GF-D8 (cell line): ENCODE measurements at places on chromosomes 6 and 20.

DNA sequence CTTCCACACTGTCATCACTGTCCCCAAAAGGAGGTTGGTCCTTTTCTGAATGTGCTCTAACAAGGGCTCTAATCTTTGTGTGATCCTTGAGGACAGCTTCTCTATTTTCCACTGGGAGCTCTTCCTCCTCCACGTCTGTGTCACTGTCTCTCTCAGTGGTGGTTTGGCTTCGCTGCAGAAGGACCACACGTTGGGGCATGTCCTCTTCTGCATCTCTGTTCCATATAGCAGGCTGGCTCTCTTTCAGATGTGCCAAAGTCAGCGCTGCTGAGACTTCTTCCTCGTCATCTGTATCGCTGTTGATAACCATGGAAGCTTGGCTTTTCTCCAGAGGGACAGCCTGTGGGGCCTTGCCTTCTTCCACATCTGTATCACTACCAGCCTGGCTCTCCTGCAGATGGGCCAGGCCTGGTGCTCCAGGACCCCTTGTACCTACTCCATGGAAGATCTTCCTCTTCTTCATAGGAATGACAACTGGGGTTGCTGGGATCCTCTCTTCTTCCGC lies 4.6 kb downstream of the MDC1 start:
- no peak for DNase-seq

GRCh38 chr6:5622276-5623005 lies 361.1 kb downstream of the FARS2 start:
- no peak for DNase-seq

DNA sequence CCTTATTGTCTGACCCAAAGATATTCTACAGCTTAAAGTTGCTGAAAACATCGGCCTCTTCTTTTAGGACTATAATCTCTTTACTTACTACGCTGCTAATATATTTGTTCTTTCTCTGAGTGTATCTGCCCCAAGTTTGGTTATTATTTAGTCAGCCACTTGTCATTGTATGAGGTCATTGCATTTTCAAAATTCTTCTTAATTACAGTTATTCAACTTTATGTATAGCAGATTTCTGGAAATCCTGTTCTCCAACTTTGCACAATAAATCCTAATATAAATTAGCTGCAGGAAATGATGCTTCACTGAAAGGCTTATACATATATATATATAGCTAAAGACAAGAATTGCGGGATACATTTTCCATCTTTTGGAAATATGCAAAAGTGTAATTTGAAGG lies 88.5 kb upstream of the HIVEP1 start:
- no peak for DNase-seq

DNA sequence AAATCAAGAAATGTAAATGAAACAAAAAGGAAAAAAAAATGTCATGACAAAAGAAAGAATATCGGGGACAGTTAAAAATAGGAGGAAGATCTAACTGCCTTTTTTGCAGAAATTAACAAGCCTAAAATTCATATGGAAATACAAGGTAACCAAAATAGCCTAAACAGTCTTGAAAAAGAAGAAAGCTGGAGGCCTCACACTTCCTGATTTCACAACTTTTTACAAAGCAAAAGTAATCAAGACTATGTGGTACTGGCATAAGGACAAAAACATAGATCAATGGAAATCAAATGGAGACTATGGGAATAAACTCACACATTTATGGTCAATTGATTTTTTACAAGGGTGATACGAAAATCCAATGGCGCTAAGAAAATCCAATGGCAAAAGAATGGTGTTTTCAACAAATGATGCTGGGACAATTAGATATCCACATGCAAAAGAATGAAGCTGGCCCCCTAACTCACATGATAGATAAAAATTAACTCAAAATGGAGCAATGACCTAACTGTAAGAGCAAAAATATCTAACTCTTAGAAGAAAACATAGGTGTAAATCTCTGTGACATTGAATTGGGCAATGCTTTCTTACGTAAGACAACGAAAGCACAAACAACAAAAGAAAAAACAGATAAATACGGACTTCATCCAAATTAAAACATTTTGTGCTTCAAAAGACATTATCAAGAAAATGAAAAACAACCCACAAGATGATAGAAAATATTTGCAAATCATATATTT lies 24.5 kb downstream of the MAP3K5 start:
- DNase-seq = peak; percentile 19

DNA sequence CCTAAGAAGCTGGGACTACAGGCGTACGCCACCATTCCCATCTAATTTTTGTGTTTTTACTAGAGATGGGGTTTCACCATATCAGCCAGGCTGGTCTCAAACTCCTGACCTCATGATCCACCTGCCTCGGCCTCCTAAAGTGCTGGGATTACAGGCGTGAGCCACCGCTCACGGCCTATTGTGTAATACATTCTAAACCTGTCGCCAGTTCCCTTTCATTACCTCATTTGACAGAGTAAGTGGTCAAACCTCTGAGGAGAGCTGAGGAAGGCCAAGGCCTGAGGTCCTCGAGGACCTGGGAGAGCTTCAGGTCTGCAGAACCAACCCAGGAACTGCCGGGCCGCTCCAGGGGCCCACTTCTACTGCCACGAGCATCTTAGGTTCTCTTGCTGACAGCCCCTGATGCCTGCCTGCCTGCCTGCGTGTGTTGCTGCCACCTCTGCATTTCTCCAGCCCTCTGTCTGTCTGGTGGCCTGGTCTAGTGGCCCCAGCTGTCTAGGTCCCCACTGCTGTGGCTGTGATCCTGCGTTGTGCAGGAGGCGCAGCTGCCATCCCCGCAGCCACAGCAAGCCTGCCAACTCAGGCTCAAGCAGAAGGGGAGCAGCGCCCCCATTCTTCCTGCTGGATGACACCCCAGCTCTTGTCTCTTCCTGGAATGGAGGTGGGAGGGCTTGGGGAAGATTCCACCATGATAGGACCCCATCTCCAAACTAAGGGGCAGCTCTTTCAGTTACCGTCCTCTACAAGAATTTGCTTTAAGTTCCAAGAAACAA lies 45.3 kb downstream of the PRR18 start:
- no peak for DNase-seq

DNA sequence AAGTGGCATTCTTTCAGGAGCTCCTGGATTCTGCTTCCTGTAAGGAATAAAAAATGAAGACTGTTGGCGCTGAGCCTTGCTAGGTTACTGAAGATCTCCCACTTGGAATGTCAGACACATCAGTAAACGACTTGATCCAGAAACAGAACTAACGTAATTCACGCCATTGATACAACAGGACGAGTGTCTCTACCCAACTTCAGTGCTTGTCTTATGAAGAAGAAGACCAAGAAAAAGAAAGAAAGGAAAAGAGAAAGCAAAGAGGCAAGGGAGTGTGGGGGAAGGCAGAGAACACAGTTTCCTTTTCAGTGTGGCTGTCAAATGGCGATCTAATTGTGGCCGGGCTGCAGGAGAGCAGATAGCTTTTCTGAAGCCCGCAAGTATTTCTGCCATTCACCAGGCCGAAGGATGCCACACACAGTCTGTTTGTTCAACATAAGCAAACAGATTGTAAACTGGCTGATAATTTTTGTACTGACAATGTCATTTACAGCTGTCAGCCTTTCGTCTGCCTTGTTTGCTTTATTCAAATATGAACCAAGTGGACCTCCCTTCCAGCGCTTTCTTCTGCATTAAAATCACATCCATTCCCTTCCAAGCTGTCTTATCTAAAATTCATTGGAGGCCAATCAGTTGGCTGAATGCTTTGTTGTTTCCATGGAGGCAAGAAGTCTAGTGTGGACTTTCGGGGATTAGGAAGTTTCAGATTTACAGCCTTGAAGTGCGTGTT lies 180.6 kb downstream of the FOXA2 start:
- no peak for DNase-seq

DNA sequence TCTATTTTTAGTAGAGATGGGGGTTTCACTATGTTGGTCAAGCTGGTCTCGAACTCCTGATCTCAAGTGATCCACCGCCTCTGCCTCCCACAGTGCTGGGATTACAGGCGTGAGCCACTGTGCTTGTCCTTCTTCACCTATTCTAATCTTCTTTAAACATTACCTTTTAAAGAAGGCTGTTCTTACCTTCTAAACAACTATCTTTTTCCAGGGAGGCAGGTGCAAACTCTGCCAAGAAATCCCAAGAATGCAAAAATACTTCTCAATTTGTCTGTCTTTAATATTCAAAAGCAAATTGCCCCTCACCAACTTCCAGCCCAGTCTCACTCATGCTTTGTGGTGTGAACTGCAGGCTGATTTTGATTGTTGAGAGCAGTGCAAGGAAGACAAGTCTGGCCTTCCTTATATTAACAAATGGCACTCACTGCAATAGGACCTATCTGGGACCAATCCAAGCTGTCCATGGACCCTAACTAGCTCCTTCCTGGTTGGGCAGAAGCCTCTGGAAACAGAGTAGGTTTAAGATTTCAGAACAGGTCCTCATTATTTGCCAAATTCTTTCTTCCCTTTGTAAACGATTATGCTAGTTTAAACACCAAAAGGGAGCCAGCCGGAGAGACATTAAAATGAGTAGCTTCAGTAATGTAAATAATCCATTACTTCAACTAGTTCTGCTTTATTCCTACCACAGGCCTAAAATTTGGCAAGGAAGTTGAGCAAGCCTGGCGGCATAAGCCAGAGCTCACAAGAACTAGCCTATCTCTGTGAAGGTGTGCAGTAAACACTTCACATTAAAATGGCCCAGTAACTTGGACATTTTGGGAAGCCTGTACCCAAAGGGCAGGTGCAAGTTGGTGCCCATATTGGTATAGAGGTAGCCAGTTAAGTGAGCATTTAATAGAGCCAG lies 1.6 kb downstream of the SCAND1 start:
- peak; percentile 59 for DNase-seq

DNA sequence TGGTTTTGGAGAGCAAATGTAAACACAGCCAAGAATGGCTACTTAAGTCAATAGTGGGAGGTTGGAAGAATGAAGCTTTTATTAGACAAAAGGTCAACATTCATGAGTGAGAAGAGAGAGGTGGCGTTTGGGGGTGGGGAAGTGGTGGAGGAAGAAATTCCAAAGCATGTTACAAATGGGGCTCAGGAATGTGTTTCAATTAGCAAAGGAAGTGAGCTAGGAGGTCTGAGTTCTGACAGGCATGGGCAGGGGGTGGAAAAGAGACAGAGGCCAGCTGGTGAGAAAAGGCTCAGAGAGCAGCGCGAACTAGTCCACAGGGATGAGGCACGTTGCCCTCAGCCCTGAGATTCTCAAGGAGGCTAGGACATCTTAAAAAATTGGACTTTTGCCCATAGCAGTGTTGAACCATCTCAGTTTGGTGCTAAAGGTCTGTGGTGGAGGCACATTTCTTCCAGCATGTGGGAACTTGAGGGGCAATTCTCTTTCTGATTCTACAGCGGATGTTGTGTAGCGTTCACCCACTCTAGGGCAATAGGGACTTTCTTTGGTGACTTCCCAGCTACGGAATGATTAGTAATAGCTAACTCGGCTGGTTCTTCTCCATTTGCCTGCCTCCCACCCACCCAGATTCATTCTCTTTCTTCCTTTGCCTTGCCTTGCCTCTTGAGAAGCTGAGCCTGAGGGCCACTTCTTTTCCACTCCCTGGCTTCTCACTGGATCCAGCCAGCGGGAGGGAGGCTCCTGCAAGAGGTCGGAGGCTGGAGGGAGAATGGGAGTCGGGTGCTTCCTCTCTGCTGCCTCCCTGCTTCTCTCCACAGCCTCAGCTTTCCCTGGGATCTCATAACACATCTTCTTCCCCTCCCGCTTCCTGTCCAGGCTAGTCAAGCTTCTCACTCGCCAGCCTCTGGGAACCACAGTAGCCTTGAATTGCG lies 45.1 kb upstream of the NEDD9 start:
- DNase-seq = no peak

GRCh38 chr20:63508072-63508768 lies 9.3 kb upstream of the EEF1A2 start:
- DNase-seq = peak; percentile 31

DNA sequence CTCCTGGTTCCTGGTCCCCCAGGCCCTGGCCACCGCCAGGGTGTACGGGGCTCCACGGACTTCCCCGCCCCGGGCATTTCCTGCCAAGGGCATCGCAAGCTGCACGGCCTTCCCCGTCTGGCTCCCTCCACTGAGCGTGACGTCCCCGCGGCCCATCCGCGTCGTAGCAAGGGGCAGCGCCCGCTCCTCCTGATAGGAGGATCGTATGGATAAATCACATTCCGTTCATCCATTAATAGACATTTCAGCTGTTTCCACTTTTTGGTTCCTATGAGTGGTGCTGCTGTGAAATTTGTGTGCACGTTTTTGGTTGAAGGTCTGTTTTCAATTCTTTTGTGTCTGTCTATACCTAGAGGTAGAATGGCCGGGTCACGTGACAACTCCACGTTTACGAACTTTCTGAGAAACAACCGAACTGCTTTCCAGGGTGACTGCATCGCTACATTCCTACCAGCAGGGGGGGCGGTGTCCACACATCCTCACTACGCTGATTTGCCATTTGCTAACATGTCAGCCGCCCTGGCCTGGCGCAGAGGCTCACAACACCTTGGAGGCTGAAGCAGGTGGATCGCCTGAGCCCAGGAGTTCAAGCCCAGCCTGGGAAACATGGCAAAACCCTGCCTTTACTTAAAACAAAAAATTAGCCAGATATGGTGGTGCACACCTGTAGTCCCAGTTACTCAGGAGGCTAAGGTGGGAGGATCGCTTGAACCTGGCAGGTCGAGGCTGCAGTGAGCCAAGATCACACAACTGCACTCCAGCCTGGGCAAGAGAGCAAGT lies 37.7 kb downstream of the KCNQ2 start:
- no peak for DNase-seq

DNA sequence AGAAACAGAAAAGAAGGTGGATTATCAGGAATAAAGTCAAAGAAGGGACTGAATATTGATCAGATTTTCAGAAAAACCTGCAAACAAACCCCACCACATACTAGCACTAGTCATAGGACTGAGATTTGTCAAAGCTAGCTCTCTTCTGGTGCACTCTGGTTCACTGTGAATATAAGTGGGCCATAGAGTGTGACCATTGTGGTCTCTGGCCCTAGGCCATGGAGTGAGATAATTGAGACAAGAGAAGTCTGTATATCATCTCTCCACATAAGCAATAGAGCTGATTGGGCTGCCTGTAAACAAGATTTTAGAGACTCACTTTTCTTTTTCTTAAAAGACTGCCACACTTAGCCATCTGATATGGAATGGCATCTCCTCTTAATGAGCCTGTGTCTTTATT lies 247.2 kb downstream of the LAMA2 start:
- no peak for DNase-seq

DNA sequence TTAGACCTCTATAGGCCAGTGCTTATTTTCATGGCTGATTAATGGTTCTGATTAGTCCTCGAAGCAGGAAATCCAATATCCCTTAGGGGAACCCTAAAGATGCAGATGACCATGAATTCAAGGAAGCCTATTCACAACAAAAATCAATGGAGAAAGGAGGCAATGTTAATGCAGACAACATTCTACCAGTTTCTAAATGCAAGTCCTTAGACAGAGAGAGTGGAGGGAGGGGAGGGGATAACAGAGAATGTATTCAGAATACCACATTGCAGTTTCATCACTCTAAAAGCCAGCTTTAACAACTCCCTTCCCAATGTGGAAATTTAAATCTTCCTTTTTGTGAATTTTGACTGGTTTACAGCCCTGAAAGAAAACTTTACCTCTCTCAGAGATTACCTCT lies 87.1 kb upstream of the POU3F2 start:
- no peak for DNase-seq
